ENCODE measurements at places on chromosomes 7 and 10. TPM values are rescaled to one million over a fixed set of nuclear protein-coding genes. Genes with fewer than 3 reads are reported as not detected.

The ZNF503 gene
- total RNA-seq = 0.23 TPM

The COL28A1 gene
- total RNA-seq = not detected

The TBX20 gene
- not detected for total RNA-seq

The CROT gene
- total RNA-seq = 13.0 TPM

The GJC3 gene
- total RNA-seq = not detected

The MRLN gene
- not detected for total RNA-seq

The GOLGA7B gene
- 10.8 TPM for total RNA-seq

The PPRC1 gene
- 46.4 TPM for total RNA-seq

Data from activated naive CD8-positive, alpha-beta T cell treated with anti-CD3 and anti-CD28 coated beads, Interleukin-2, amount 10 ng/mL, durations not matched to agents 7 days and 5 days (primary cell).